ENCODE measurements at places on chromosomes 5 and 9. TPM values are rescaled to one million over a fixed set of nuclear protein-coding genes. Genes with fewer than 3 reads are reported as not detected.

HAUS6 gene
- total RNA-seq: 7.5 TPM

INSL6 gene
- not detected for total RNA-seq

CCDC171 gene
- total RNA-seq: 2.9 TPM

GRCh38 chr5:133485468-133485867, 126.9 kb downstream of the FSTL4 start:
- DNase-seq: peak; percentile 52
- H3K27me3 ChIP-seq: no peaks in the 10 kb centered on the region
- H3K4me3 ChIP-seq: no peak overlapping the region

GRCh38 chr5:157288405-157289163, 22.7 kb downstream of the CYFIP2 start:
- DNase-seq: no peak
- H3K36me3 ChIP-seq: peaks cover 22% of the 10 kb centered on the region
- H3K4me3 ChIP-seq: no peak overlapping the region
- H3K27ac ChIP-seq: no peak overlapping the region

- H3K27ac ChIP-seq: no peak overlapping the region
- no peaks in the 10 kb centered on the region for H3K27me3 ChIP-seq
- H3K4me1 ChIP-seq: peaks cover 6% of the 10 kb centered on the region
- no peak overlapping the region for H3K4me3 ChIP-seq
Measured at GRCh38 chr5:78718824-78719223, 70.3 kb upstream of the LHFPL2 start.

DNA sequence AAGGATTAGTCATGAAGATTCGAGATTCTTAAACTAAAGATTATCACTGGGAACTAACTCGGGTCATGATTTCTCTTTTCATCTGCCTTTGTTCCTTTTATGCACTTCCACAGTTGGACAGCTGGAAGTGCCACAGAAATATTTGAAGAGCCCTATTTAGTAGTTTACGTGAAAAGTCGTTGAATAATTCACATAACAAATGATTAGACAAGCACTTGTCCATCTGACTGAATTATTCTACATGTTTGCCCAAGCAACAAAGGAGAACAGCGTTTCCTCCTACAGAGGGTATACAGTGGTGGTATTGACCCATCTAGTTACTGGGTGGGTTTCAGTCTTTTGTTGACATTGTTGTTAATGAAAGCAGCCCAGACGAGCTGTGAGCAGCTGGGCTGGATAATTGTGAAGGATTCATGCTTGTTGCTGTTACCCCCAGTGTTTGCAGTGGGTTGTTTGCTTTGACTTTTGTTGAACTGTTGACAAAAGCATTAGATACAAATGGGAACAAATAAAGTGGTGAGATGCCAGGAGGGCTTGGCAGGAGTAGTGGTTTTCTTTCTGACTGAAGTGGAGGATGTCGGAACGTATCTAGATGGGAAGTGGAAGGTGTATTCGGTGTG, 96.2 kb downstream of the TLE4 start:
- H3K27ac ChIP-seq: no peak overlapping the region
- H3K4me1 ChIP-seq: peaks cover 10% of the 10 kb centered on the region
- DNase-seq: no peak
- H3K27me3 ChIP-seq: no peaks in the 10 kb centered on the region
- H3K36me3 ChIP-seq: no peaks in the 10 kb centered on the region
- no peak overlapping the region for H3K4me3 ChIP-seq

- no peak overlapping the region for H3K27ac ChIP-seq
Measured at GRCh38 chr5:143479394-143479793, 75.9 kb upstream of the NR3C1 start.

DNA sequence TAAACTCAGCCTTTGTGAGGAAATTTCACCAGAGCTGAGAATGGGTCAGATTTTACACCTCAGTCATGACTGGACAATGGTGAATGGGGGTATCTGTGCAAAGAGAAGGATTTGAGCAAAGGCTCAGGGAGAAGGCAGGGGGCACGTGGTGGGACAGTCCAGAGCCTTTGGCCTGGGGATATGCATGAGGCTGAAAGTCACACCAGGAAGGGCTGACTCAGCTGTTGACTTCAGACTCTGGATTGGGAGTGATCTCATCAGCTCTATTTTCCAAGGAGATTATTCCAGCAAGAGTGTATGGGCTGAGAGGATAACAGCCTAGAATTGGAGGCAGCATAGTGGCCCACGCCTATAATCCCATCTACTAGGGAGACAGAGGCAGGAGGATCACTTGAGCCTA, 53.6 kb downstream of the SAXO1 start:
- H3K27me3 ChIP-seq: no peaks in the 10 kb centered on the region
- H3K36me3 ChIP-seq: no peaks in the 10 kb centered on the region
- no peak overlapping the region for H3K4me3 ChIP-seq
- H3K4me1 ChIP-seq: no peaks in the 10 kb centered on the region
- no peak overlapping the region for H3K27ac ChIP-seq

DNA sequence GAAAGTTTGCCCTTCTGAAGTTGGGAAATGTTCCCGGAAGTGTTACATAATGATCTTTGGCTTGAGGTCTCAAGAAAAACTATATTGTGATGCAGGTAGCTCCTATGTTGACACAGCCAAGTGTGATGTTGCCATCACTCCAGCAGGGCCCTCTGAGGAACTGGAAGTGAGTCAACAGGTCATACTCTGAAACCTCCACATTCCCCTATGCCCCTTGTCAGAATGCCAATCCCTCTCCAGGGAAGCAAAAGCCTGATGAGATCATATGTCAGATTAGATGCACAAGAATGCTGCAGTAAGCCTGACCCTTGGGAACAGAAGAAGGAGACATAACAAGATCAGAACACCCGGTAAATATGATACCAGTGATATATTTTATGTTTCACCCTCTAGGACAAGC, 66.8 kb upstream of the ITGA2 start:
- no peak overlapping the region for H3K27ac ChIP-seq
- DNase-seq: peak; percentile 49
- no peaks in the 10 kb centered on the region for H3K4me1 ChIP-seq
- no peak overlapping the region for H3K4me3 ChIP-seq

GRCh38 chr5:127634007-127634406, 14.9 kb upstream of the CTXN3 start:
- no peak overlapping the region for H3K27ac ChIP-seq
- no peak overlapping the region for H3K4me3 ChIP-seq
- no peaks in the 10 kb centered on the region for H3K36me3 ChIP-seq
- no peaks in the 10 kb centered on the region for H3K4me1 ChIP-seq

DNA sequence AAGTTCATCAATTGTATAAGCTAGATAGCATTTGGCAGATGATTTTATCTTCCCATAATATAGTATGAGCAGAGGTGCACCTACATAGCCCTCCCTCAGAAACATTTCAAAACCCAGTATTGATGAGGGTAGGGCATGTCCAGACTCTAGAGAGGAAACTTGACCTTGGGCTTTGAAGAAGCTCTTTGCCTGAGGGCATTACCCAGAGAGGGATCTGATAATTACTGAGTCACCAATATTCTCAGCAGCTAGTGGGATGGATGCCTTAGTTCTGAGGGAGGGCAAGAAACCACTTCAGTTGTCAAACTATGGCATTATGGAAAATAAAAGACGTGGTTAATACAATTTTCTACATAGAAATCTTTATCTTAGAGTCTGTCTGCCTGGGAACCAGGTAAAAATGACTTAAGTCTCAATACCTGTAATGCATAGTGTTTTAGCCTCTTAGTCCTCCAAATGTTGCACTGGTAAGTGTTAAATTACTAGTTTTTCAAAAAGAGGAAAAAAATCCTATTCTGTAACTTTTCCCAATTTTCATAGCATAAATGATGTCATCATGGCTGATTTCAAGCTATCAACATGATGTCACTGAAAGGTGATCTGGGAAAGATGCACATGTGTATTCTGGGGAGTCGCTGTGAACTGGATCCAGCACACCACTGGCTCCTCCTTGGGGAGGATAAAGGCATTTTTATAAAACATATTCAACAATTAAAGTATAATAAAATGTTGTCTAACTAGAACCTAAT, 809.0 kb downstream of the KCTD16 start:
- no peak for DNase-seq
- no peaks in the 10 kb centered on the region for H3K36me3 ChIP-seq
- H3K4me1 ChIP-seq: no peaks in the 10 kb centered on the region
- H3K27me3 ChIP-seq: no peaks in the 10 kb centered on the region
- H3K4me3 ChIP-seq: no peak overlapping the region

- H3K27ac ChIP-seq: no peak overlapping the region
- H3K4me1 ChIP-seq: no peaks in the 10 kb centered on the region
- H3K27me3 ChIP-seq: no peaks in the 10 kb centered on the region
- no peaks in the 10 kb centered on the region for H3K36me3 ChIP-seq
- no peak overlapping the region for H3K4me3 ChIP-seq
Measured at GRCh38 chr5:33409435-33410170, 31.2 kb upstream of the TARS1 start.

DNA sequence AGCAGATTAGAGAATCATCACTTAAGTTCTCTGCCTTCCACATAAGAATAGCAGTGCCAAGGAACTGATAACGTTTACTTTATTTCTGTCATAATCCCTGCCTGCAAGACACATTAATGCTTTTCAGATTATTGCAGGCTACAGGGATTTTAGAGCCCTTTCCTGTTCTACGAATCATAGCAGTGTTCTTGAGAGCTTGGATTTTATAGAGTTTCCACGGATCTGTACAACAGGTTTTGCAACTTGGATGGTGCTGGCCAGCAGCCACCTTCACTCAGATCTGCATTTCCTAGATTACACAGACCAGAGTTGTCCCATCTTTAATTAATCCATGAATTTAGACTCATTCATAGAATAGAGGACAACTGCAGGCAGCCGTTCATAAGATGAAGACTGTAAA, 38.1 kb downstream of the SLC12A2 start:
- peak; percentile 44 for DNase-seq
- no peak overlapping the region for H3K4me3 ChIP-seq
- H3K36me3 ChIP-seq: no peaks in the 10 kb centered on the region
- no peak overlapping the region for H3K27ac ChIP-seq
- no peaks in the 10 kb centered on the region for H3K4me1 ChIP-seq

- H3K4me1 ChIP-seq: peaks cover 55% of the 10 kb centered on the region
- H3K27me3 ChIP-seq: no peaks in the 10 kb centered on the region
- no peaks in the 10 kb centered on the region for H3K36me3 ChIP-seq
- H3K4me3 ChIP-seq: peak overlapping the region; percentile 89
- H3K27ac ChIP-seq: peak overlapping the region; percentile 94
Measured at GRCh38 chr5:132226516-132227234, 978 bp downstream of the P4HA2 start.

- no peaks in the 10 kb centered on the region for H3K36me3 ChIP-seq
- DNase-seq: no peak
- no peak overlapping the region for H3K27ac ChIP-seq
- no peaks in the 10 kb centered on the region for H3K4me1 ChIP-seq
- H3K27me3 ChIP-seq: no peaks in the 10 kb centered on the region
Measured at GRCh38 chr5:174145091-174145490, 99.6 kb downstream of the NSG2 start.

DNA sequence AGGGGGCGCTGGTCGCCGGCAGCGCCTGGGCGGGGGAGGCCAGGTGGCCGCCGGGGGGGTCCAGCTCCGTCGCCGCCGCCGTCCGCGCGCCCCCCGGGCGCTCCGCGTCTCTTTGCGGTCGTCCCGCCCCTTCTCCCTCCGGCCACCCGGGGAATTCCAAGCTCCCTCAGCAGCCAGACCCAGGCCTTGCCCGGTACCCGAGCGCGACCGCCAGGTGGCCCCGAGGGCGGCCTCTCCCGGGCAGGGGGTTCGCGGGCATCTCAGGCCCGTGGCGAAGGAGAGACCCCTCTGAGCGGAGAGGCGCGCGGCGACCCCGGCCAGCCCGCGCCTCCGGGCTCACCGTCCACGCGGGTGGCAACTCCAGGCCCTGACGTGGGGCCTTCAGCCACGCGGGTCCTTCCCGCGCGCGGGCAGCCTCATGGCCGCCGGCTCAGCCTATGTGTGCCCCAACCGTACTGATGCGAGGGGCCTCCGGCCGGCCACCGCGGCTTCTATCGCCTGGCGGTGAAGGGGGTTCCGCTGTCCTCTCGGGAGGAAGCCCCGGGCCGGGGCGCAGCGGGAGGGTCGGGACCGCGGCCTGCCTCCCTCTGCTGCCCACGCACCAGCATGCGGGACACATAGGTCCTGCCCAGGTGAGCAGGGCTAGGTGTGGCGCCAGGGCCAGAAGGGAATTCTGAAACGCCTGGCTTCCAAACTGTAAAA, 529 bp upstream of the NRARP start:
- H3K27me3 ChIP-seq: peaks cover 41% of the 10 kb centered on the region
- peak; percentile 78 for DNase-seq
- peak overlapping the region; percentile 55 for H3K4me3 ChIP-seq
- peak overlapping the region; percentile 73 for H3K27ac ChIP-seq
- H3K4me1 ChIP-seq: peaks cover 69% of the 10 kb centered on the region

GRCh38 chr9:133048595-133048994, 13.2 kb upstream of the CEL start:
- DNase-seq: no peak
- H3K4me1 ChIP-seq: no peaks in the 10 kb centered on the region
- no peak overlapping the region for H3K27ac ChIP-seq
- H3K4me3 ChIP-seq: no peak overlapping the region
- H3K36me3 ChIP-seq: peaks cover 99% of the 10 kb centered on the region

DNA sequence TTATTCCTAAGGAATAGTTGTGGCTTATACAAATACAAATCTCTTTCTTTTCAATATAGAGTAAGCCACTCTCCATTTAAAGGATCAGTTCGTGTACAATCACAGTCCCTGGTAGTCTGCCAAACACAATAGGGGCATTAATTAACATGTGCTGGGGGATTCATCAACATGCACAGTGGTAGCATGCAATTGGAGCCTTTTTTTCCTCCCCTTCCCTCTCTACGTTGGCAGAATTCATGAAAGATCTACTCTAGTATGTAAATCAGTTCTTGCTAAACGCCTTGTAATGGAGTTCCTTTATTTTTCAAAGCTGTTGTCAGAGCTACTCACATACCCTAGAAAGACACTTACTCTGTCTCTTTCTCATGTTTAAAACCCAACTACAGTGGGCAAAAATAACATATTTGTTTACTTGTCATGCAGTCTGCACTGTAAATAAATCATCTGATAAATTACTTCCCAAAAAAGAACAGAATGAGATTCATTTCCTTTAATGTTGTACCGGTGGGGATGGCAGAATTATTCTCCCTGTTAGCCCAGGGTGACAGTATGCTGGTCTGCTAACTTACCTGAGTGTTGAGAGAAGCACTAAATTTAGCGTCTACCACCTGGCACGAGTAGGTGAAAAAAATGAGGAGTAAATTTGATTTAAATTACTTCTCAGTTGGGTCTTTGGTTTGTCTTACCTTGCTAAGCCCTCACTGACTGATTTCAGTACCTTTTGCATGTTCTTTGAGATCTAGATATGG, 341.5 kb upstream of the CCNH start:
- no peaks in the 10 kb centered on the region for H3K27me3 ChIP-seq
- H3K4me1 ChIP-seq: no peaks in the 10 kb centered on the region
- H3K36me3 ChIP-seq: no peaks in the 10 kb centered on the region
- no peak overlapping the region for H3K4me3 ChIP-seq
- H3K27ac ChIP-seq: no peak overlapping the region
